ENCODE measurements at places on chromosomes 12 and 14.

DNA sequence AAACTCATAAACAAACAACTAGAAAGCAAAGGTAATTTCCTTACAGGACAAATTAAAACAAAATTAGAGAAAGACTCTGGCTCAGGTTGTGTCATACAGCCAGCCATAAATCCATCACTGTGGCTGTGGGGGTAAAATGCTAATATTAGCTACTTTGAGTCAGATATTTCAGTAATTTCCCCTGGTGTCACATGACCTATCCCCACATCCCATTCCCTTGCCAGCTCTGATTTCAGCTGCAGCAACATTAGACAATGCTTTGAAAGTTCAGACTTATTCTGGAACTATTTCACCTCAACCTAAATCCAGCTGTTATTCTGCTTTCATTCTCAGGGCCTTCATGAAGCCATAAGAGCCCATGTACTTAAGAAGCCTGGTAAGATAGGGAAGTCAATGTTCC, 55.3 kb downstream of the RPL10L start:
- DNase-seq: no peak

GRCh38 chr14:69637503-69638031, 26.2 kb downstream of the SUSD6 start:
- DNase-seq: no peak

- DNase-seq: no peak
Measured at GRCh38 chr14:56731187-56731586, 79.1 kb downstream of the OTX2 start.

- DNase-seq: no peak
Measured at GRCh38 chr12:5516371-5517241, 84.7 kb downstream of the NTF3 start.

DNA sequence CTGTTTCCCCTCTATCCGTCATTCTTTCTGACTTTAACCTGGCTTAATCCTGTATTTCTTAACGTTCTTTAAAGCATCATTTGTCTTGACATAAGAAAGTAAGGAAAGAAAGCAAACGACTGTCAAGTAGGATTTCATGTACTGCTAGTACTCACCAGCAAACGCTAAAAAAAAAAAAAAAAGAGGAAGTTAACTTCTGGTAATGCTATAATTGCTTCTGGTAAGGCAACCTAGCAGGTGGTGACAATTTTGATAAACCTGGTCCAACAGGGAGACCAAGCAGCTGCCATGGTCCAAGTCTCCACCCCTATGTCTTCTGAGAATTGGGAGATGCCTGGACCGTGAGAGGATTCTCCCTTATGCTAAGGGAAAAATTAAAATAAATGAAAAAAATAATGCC, 306.6 kb downstream of the DAD1 start:
- no peak for DNase-seq

- DNase-seq: no peak
Measured at GRCh38 chr14:61636291-61636690, 59.0 kb upstream of the HIF1A start.

DNA sequence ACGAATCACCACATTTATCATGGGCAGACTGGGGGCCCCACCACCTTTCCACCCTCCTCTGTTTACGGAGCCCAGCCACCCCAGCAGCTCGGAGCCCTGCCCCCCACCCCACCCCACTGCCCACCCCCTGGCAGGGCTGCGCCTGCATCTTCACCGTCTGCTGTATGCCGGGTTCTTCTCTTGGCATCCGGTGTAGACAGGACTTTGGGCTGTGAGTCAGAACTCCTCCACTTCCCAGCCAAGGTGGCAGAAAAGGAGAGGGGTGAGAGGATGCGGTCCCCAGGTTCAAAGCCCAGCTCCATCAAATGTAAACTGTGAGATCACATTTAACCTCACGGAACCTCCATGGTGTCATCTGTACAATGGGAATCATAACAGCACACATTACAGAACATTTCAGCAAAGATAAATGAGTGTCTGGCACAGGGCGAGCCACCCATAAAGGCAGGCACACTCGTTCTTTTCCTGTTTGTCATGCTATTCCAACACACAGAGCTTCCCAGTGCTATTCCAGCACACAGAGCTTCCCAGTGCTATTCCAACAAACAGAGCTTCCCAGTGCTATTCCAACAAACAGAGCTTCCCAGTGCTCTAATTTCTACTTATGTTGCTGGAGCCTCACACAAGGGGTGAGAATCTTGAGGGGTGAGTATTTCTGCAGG, 292.7 kb upstream of the RTL1 start:
- no peak for DNase-seq

GRCh38 chr14:76666746-76667145, 94.5 kb upstream of the VASH1 start:
- no peak for DNase-seq

DNA sequence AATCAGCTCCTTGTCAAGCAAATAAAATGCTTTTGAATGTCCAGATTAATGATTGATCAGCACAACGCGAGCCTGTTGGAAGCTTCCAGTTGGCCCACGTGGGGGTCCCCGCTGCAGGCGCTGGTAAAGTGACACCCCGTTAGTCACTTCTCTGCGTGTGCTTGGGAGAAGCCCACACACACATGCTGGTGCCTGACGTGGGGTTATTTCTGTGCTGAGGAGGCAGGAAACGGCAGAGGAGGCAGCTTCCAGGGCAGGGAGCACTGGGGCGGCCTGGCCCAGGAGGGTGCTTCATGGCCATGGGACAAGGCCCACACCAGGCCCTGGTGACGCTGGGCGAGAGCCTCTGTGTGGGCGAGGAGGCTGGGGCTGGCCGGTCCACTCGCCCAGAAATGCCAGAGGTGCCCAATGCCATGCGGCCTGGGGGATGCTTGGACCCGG, 101.5 kb downstream of the KIF26A start:
- DNase-seq: no peak

DNA sequence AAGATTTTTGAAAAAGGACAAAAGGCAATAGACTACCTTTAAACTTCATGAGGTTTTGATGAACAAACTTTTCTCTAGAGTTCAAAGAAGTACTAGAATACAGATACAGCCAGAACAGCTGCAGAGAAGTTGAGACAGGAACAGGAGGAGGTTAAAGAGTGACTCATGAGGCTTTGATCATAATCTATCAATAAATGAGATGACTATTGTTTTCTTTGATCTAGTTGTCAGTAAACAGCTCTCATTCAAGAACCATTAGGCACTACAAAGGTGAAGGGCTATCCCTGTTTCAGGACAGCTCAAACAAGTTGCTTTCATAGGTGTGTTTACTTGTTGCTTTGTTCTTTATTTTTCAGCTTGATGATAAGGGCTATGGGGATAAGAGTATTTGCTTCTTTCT, 2.4 kb downstream of the WASHC3 start:
- no peak for DNase-seq

- DNase-seq: peak; percentile 6
Measured at GRCh38 chr12:124191024-124191359, 103.9 kb upstream of the RFLNA start.

- no peak for DNase-seq
Measured at GRCh38 chr12:15179672-15180071, 41.5 kb downstream of the RERG start.

GRCh38 chr14:103727313-103727980, 11.8 kb downstream of the ZFYVE21 start:
- no peak for DNase-seq

DNA sequence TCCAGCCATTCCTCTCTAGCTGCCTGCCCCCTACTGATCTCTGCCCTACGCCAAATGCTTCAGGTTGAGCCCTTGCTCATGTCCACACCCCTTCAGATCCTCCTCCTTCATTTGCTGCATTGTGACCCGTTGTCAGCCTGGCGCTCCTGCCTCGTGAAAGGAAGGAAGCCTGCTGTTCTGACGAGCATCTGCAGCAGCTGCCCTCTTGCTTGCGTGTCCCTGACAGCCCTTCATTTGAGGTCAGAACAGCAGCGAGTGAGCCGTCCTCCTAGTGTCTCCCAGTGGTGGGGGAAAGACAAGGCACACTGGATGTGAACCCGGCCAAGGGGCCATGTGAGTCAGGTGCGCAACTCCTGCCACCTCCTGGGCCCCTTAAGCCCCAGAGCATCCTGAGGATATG, 3.0 kb upstream of the PIANP start:
- no peak for DNase-seq

DNA sequence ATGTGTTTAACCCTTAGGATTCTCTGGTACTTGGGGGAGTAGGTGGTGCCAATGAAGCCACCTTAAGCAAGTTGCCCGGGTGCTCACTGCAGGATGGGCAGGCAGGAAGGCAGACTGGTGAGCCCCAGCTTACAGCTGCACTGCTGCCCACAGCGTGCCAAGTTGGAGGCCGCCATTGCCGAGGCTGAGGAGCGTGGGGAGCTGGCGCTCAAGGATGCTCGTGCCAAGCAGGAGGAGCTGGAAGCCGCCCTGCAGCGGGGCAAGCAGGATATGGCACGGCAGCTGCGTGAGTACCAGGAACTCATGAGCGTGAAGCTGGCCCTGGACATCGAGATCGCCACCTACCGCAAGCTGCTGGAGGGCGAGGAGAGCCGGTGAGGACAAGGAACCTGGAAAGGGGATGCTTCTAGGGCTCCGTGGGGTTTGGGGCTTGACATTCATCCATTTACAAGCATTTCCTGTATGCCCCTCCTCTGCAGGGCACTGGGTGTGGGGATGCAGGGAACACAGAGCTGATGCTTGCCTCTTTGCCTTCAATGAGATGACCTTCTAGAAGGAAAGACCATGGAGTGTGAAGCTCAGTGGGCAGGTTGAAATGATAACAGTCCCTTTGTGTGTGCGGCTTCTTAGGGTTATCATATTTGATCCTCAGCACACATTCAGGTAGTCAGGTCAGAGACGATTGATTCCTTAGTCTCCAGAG, 12.4 kb downstream of the KRT7 start:
- DNase-seq: no peak

GRCh38 chr12:77118696-77119095, 53.3 kb upstream of the E2F7 start:
- DNase-seq: no peak

DNA sequence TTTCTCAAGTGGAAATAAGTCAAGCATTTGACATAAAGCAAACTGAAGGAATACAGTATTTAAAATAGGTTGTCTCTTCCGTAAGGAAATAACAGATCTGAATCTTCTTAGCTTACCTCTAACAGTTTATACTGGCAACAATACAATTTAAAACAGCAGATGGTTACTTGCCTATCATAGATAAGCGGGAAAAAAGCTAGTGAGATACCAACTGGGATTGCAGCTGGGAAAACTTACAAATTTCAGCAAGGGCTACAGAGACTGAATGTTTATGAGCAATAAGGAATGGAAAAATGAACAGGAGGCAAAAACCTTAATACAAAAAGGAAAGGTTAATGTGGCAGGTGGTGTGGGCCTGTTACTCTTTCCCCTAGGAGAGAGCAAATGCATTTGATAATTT, 220.0 kb downstream of the RASSF9 start:
- no peak for DNase-seq

DNA sequence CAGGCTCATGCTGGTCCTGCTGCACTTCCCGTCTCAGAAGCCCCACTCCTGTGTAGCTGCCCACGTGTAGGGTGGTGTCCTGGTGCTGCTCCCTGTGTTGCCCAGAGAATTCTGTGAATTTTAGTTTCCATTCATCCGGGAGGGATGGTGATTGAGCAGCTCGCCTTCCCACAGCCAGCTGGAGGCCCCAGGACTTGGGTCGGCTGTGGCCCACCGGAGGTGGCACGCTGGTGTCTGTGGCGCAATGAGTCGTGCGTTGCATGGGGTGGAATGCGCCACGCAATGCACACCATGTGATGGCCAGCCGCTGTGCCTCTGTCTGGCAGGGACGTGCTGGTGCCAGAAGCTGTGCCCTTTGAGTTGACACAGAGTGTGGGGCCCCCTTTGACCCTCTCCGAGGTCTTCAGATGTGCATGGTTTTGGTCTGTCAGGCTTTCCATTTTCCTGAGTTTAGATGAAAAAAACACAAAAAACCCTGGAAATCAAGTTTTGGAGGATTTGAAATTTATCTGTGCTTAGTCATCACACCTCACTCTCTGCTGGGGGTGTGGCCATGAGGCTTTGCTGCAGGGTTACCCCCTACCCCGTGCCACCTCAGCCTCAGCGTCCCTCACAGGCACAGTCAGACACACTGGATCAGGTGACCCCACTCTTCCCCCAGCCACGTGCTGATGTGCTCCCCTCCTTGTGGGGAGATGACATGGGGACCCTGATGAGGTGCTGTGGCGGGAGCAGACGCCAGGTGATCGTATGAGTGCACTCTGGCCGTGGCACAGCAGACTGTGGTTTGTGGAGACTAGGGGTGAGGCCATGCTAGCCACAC, 64.6 kb downstream of the EP400 start:
- no peak for DNase-seq

GRCh38 chr12:129296671-129297070, 443.4 kb downstream of the GLT1D1 start:
- no peak for DNase-seq

DNA sequence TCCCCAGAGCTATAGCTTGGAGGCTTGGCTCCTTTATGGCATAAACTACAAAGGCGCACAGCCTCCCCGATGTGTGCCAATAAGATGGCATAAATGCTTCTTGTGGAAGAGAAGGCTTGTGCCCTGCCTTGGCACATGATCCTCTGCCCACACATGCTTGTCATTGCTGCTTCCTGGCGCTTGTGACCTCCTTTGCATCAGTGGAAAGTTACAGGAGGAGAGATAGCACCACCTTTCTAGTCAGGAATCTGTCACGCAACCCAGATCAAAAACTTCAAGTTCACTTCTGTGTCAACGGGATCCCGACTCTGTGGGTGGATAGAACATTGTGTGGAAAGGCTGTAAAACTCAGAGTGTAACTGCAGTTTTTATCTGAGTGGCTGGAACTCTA, 183.8 kb upstream of the HIF1A start:
- no peak for DNase-seq

DNA sequence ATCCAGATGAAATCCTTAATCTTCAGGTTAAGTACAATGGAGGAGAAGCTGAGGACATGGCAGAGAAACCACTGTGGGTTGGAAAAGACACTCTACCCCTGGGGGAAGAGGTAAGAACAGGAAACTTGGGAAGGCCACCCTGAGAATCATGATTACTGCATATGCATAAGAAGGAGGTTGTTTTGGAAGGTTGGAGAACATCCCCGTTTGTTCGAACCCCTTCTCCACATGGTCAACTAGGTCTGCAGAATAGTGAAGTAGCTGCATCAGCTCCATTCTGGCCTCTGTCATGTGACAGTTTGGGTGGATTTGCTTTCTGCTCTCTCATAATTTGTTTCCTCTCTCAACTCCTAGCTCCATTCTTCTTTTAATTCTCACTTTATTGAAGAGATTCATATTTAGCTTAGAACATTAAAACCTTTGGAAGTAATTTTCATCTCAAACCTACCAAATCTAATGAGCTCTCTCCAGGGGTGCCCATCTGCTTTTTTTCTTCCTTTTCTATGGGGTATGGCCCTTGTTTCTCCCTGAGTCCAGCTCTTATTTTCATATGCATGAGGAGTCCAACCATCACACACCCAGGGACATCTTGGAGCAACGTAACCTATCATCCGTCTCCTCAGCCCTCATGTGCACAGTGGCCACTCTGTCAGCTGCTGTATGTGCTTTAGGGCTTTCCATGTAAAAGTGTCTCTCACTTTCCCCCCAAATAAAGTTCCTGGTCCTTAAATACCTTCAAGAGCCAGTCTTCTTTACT, 820.3 kb downstream of the TMEM121 start:
- no peak for DNase-seq

- DNase-seq: no peak
Measured at GRCh38 chr12:132585177-132585576, 25.2 kb downstream of the LRCOL1 start.

GRCh38 chr12:6631549-6631961, 4.2 kb downstream of the LPAR5 start:
- DNase-seq: no peak

- DNase-seq: peak; percentile 7
Measured at GRCh38 chr12:24012528-24012927, 63.1 kb upstream of the SOX5 start.

- no peak for DNase-seq
Measured at GRCh38 chr14:26286913-26287205, 311.0 kb downstream of the NOVA1 start.

- no peak for DNase-seq
Measured at GRCh38 chr12:12986775-12987331, 13.2 kb downstream of the HEBP1 start.
